ENCODE measurements at places on chromosomes 5 and 9.

DNA sequence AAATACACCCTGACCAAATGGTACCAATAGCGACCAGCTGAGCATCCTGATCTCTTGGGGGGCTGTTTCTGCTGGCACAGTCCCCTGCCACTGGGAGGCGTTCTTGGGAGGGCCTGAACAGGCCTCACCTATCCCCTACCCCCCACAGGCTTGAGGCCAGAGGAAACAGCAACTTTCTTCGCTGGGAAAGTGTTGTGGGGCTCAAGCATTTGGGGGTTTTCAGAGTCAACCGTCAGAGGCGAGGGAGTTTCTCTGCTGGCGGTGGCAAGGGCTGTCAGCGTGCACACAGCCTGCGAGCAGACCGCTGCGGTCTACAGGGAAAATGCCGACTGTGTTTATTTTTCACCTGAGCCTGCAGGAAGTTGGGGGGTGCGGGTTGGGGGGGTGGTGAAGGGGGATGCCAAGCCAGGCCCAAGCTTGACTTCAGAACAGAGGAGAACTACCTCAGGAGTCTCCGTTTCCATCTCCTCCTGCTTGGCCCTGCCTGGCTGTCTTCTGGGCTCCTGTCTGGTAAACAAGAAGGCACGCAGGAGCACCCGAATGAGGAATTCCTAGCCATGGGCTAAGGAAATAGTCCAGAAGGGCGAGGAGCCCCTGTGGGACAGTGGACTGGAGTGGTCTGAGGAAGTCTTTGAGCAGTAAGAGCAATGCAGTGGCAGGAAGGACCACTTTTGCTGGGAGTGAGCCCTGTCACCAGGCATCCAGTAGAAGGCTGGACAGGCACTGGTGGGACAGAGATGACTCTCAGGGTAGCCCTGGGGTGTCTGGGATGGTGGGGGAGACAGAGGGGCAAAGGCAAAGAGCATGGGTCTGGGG lies 18.1 kb downstream of the TCF7 start:
- DNase-seq = no peak

- DNase-seq = peak; percentile 45
These were observed 79.6 kb downstream of the PHAX start for GRCh38 chr5:126680191-126680817.

- peak; percentile 68 for DNase-seq
These were observed 521.0 kb upstream of the SEMA6A start for GRCh38 chr5:117095346-117096332.

GRCh38 chr5:113213551-113214425 lies 221.0 kb downstream of the TSSK1B start:
- DNase-seq = peak; percentile 90

- DNase-seq = no peak
These were observed 355.1 kb upstream of the TUSC1 start for GRCh38 chr9:26033336-26033735.

DNA sequence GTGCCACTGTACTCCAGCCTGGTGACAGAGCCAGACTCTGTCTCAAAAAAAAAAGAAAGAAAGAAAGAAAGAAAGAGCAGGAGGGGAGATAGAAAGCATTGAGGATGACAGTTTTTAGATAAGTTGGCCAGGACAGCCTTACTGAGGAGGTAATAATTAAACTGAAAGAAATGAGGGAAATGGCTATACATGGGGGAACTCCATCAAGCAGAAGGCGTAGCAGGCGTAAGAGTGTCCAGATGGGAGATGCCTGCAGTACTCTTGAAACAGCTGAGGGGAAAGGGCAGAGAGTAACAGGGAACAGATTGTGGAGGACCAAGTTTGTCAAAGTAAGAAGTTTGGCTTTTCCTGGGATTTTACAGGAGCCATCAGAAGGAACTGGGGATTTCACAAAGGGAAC lies 57.5 kb downstream of the HMGCS1 start:
- DNase-seq = no peak

- DNase-seq = peak; percentile 33
These were observed 152.0 kb downstream of the TRPM6 start for GRCh38 chr9:74735761-74736160.

DNA sequence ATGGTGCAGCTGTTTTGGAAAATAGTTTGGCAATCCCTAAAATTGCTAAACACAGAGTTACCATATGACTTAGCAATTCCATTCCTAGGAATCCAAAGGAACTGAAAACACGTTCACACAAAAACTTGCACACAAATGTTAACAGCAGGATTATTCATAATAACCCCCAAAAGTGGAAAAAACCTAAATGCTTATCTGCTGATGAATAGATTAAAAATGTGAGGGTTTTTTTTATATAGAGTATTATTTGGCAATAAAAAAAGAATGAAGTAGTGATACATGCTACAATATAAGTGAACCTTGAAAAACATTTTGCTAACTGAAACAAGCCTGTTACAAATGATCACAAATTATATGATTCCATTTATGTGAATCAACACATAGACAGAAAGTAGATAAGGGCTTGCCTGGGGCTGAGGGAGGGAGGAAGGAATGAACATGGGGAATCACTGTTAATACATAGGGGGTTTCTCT lies 45.1 kb upstream of the TRIO start:
- DNase-seq = no peak

- peak; percentile 9 for DNase-seq
These were observed 634.8 kb downstream of the IRX1 start for GRCh38 chr5:4230471-4230785.

DNA sequence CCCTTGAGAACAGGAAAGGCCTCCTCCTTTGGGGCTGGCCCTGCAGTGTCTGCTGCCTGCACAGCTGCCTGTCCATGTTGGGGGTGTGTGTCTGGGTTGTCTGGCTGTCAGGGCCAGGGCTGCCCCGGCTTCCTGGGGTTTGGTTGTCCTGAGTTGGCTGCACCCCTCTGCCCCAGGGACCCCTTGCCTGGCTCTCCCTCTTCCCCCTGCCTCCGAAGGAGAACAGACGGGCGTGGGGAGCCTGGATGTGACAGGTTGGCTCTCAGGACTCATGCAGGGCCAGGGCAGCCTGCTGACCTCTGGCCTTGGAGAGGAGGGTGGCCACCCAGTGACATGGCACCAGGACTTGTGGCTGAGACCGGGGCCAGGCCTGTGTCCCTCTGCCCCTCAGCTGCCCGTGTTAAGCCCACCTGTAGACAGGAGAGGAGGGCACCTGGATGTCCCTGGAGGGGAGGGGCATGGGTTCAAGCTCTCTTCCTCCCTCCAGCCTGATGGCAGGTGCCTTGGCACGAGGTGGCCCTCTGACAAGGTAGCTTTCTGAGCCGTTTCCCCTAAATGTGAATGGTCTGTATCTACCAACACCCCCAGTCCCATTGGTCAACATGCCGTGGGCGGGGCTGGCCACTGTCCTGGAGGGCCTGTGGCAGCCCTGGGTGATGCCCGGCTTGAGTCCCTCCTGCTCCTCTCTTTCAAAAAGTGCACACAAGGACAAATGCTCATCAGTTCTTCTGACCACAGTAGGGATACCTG lies 34.9 kb downstream of the WNK2 start:
- DNase-seq = no peak

DNA sequence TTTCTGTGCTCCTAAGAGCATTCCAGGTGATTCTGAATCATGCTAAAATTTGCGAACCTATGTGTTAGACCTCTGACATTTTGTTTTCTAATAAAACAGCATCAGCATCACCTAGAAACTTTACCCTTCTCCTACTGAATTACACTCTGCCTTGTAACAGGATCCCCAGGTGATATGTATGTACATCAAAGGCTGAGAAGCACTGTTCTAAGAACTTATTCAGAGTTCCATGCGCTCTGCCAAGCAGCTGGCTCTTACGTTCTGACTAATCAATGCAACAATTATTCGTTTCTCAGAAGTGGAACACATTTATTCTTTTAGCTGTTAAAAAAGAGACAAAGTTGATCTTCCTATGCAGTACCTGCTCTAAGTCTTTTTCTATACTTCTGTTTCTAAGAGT lies 228.6 kb downstream of the SLF1 start:
- no peak for DNase-seq

GRCh38 chr9:122370869-122371755 lies at the start of gene PTGS1:
Gene PTGS1, plus strand, starts transcription at chr9:122371024. Its CDS starts 61 bp downstream, at chr9:122371085.
- DNase-seq = peak; percentile 74

DNA sequence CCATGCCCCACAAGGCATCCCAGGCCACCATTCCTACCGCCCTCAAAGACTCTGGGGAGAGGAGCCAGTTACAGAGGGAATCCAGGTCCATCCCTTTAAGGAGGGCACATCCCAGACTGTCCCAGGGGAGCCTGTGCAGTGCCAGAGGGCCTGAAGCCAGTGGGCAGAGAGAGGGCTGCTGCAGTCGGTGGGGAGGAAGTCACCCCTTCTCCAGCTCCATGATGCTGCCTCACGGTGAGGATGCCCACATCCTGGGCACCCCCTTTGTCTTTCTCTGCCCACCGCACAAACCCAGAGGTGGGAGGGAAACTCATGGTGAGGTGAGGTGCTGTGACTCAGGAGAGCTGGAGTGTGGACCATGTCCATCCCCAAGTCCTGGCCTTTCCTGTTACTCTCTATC lies 26.2 kb upstream of the ANKRD33B start:
- DNase-seq = no peak

DNA sequence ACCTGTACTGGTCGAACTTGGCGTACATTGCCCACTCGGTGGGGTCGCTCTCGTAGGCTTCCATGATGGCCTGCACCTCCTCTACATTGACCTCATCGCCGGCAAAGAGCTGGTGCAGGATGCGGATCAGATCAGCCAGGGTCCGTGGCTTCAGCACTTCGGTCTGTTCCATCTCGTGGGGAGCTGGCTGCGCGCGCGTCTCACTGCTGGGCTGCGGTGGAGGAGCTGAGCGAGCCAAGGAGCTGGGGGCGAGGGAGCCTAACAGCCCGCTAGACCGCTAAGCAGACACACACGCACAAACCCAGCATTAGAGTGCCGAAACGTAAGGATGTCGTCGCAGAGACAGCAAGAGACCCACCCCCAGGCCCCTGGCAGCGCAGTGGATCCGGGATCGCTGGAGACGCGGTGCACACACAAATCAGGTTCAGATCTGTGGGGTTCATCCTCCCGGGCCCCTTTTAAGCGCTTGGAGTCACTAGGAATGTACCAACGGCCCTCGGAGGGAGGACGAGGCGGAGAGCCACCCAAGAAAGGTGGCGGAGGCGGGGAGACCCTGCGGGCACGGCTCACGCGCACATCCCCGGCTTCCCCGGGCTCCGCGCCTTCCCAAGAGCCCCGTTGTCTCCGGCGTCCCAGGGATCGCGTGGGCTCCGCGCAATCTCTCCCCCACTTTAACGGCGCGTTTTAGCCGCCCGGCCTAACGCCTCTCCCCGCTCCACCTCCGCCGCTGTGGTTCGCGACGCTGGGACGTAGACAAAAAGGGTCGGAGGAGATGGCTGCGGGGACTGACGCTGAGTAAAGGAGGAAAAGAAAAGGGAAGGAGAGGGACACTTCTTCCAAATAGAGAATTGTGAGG lies at the start of gene CDO1:
Gene CDO1 (minus strand): TSS at position 434 of the 856 bp plus-strand sequence. CDS start 262 bp downstream, at position 172.
- DNase-seq = peak; percentile 80

GRCh38 chr9:17116400-17116837 lies 18.4 kb upstream of the CNTLN start:
- DNase-seq = peak; percentile 44

DNA sequence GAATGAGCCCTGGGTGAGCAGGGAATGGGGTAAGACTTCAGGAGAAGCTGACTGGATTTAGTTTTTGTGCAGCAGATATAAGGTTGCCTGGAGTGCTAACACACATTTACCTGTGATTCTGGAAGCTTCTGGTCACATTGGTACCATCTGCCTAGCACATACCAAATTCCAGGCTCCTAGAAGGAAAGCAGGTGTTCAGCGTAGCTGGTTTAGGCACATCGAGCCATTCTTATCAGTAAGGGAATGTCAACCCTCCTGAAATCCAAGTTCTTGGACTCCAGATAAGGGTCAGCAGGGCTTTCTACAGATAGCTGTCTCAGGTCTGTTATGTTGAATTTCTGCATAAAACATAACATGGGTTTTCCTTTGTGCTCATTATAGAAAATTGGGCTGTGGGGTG lies 10.3 kb downstream of the TCERG1 start:
- no peak for DNase-seq

DNA sequence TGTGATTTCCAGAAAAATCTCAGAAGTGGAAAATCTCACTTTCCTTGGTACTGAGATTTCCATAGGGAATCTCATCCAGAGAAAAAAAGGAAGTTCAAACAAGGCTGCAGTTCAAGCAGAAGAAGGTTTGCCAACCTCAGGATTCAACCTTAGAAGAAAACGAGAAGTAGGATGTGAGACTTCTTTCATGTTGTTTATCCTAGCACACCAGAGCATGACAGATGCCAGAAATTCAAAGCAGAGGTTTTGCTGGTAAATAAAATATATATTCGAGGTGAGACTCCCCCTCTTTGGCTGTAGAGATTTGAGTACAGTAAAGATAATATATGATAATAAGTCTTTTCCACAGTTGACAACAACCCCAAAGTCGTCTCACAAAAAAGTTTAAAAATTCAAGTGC lies 116.9 kb upstream of the SMC2 start:
- DNase-seq = no peak

DNA sequence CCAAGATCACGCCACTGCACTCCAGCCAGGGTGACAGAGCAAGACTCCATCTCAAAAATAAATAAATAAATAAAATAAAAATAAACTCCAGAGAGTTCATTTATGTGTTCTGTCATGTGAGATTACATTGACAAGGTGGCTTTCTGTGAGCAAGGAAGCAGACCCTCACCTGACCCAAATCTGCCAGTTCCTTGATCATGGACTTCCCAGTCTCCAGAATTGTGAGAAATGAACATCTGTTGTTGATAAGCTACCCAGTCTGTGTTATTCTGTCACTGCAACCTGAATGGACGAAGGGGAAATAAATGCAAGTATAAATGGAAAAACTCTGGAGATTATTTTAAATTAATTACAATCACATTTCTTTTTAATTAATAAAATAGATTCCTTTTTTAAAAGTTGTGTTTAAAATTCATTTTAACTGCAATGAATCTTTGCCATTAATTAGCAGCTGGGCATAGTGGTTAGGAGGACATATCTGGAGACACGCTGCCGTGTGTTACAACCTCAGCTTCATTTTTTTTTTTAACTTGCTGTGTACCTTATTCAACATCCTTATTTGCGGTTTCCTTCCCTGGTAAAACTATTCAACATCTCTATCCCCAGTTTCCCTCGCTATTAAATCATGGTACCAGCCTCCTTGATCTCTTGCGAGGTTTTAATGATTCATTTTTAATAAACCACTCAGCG lies 376.4 kb downstream of the CHSY3 start:
- DNase-seq = no peak
